ENCODE measurements at places on chromosomes 5 and 9.

DNA sequence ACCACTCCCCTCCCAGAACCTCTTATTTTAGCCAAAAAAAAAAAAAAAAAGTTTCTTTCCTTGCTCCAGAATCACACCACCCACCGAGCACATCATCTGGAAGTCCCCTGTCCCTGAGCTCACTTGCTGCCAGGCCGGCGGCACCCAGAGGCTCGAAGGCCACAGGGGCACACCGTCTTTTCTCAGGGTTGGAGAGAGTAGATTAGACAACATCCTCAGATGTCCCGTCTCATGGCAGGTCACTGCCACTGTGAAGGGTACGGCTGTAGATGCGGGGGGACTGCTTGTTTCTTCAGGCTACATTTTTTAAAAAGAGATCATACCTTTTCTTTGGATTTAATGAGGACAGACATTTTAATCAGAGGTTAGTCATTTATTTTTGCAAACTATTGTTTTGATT, 109.0 kb downstream of the MVB12B start:
- DNase-seq = no peak

DNA sequence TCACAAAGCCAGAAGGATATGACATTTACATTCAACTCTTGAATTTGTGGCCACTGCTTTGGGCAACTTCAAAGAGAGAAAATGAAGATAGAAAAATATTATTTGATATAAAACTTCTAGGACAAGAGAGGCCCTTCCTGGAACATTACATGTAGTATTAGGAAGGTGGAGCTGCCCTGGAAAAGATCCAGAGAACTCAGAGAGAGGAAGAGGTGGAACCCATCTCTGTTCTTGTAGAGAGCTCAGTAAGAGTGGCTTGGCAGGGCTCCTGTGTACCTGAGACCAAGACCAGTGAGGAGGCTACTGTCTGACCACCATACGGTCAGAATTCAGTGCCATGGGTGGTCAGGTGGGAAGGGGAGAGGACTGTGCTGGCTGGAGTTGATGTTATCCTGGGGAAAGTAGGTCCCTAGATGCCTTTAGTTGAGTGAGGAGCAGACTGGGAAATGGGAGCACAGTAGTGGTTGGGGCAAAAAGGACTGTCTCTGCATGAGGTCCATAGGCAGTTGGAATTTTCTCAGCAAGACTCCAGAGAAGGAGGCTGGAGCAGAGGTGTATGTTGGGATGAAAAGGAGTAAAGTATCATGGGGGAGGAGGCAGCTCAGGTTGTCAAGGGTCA, 7.6 kb downstream of the TGFBI start:
- no peak for DNase-seq

DNA sequence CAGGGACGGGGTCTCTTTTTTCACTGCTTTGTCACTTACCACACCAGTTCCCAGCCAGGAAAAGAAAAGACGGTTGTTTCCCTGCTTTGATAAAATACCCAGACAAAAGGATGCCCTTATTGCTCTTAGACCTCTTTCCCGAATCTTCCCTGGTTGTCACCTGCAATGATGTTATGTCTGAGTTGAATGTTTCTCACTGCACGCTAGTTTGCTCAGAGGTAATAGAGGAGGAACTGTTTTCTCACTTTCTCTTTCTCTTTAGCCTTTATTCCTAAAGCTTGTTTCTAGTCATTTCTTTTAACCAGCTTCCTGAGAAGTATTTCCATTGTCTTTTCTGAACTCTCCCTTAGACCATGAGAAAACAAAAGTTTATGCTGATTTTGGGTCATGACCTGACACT, 32.9 kb downstream of the ACER2 start:
- peak; percentile 21 for DNase-seq

DNA sequence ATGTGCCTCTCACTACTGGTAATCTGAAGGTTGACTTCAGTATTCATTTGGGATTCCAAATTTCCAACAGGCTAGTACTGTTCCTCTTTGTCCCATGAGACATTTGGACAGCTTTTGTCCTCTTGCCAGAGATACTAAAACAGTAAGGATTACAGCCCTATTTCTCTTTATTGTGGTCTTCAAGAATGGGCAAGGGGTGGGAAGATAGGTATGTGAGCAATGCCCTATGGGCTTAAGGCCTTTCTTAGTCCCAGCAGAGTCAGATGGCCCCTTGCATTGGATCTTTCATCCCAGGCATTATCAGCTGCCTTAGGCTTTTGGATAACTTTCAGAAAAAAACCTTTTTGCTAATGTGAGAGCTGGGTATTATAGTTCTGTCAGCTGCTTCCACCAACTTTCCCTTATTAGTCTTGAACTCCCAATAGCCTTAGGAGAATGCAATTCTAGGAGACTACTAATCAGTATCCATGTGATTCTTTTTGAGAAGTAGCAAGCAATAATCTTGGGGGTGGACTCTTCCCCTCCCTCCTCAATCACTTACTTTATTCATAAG, 361.1 kb upstream of the NUDT12 start:
- no peak for DNase-seq

DNA sequence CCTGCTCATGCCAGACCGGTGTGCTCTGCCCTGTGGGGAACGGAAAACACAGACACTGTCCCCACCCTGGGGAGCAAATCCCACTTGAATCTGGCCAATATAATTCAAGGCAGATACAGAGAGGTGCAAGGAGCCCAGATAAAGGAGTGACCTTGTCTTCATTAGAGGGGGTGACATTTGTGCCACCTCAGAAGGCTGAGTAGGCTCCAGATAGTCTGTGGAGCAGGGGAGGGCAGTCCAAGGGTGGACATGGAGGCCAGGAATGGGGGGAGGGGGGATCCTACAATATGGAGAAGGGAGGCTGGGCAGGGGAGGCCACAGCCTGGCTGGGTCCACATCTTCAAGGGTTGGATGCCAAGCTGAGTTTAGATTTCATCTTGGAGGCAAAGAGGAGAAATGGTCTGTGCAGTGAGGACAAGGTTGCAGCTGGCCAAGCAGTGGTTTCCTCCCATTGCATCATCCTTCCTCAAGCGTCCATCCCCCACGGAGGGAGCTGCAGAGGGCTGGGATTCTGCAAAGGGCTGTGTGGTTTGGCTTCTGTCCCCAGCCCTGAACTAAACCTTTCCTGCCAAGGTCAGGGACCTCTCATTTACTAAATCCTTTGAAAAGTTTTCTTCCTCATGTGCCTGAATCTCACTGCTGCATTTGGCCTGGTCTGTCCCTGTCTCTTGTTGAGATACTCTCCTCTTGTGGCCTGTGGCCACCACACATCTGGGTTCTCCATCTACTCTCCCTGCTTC, 60.1 kb downstream of the GALNT12 start:
- DNase-seq = no peak

- DNase-seq = no peak
These were observed 700 bp downstream of the SKP2 start for GRCh38 chr5:36152324-36153297.

DNA sequence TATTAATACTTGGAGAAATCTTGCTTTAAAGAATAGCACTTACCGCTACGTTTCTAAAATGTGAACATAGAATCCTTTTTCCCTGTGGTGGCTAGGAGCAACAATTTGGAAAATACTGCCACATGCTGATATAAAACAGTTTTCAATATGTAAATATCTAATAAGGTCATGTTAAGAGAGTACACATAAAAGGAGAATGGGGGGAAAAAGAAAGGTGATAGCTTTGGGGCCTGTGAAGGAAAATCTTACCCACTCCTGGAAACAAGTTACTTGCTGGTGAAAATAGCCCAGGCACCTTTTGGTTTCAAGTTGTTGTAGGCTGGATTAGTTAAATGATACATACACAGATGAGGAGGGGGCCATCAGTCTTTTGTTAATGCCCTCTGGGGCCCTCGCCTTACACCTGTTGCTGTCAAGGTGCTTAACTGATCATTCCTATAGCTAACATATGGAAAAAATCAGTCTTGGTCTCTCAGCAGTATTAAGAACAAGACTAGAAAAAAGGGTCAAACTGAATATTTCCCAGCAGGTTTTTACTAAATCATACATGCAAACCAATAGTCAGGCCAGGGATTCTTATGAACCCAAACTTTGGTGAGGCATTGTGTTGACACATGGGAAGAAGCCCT, 24.1 kb downstream of the FYB1 start:
- no peak for DNase-seq

All from large intestine (tissue), 12 donors.